ENCODE measurements at places on chromosomes 5 and 9.

DNA sequence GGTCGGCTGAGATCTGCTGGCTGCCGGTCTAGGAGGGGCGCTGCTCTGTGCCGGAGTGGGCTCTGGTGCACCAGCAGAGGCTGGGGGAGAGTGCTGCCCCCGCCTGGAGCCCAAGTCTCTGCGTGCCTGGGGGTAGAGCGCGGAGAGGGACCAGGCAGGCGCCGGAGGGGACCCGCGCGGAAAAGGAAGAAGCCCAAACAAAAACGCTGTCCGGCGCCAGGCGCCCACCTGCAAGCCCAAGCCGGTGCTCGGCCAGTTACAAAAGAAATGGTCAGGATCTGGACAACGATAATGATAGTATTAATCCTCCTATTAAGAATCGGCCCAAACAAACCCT is 571 bp upstream of the S1PR3 start:
- DNase-seq = no peak

- no peak for DNase-seq
Observed at GRCh38 chr5:10562201-10563109, 1.4 kb upstream of the ANKRD33B start.

- DNase-seq = peak; percentile 54
Observed at GRCh38 chr5:168528521-168529373, at the start of gene FBLL1. Gene FBLL1, plus strand, starts transcription at chr5:168529305. Its CDS starts 200 bp downstream, at chr5:168529505.

GRCh38 chr9:110106661-110107060 is 101.3 kb downstream of the C9orf152 start:
- no peak for DNase-seq

DNA sequence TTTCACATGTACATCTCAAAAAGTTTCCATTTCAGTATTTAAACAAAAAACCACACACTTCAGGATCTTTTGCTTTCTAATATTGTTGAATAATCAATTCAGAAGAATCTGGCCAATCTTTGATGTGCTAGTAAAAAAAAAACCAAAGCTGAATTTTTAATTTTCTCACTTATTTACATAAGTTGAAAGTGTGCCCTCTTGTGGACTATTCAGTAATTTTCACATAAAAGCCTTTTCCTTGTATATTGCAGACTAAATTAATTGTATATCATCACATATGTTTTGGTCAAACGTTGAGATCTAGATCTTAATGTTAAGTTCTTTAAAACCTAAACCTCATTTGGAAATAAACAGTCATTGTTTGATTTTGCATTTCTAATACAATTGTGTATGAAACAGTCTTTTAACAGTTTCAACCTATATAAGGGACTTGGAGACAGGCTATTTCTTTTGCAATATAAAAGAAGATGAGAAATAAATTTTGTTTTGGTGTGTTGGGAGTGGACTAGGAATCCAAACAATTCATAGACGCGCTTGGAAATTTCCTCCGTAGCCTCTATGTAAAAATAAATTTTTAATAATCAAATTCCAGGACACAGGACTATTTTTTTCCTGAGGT is 68.1 kb downstream of the NIPBL start:
- DNase-seq = peak; percentile 68

- no peak for DNase-seq
Observed at GRCh38 chr5:164027738-164028137, 522.3 kb downstream of the MAT2B start.

GRCh38 chr9:79224672-79225433 is 346.9 kb upstream of the TLE4 start:
- DNase-seq = no peak

DNA sequence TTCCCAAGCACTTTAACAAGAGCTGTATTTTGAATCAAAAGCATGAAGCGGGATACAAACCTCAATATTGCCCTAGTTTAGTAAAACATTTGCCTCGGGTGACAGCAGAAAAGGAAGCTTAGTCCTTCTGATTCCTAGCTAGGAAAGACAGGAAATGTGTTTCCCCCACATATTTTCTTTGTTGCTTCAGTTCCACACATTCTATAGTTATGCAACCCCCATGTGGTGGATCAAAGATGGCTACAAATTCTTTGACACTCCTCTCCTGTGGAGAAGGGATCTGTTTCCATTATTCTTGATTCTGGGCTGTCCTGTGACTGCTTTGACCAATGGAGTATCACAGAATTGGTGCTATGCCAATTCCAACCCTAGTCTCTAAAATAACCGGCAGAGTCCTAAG is 89.1 kb upstream of the SLC30A5 start:
- DNase-seq = no peak

- no peak for DNase-seq
Observed at GRCh38 chr5:151058891-151059489, 21.8 kb downstream of the TNIP1 start.

- DNase-seq = no peak
Observed at GRCh38 chr5:33046091-33046490, 335.0 kb downstream of the NPR3 start.

DNA sequence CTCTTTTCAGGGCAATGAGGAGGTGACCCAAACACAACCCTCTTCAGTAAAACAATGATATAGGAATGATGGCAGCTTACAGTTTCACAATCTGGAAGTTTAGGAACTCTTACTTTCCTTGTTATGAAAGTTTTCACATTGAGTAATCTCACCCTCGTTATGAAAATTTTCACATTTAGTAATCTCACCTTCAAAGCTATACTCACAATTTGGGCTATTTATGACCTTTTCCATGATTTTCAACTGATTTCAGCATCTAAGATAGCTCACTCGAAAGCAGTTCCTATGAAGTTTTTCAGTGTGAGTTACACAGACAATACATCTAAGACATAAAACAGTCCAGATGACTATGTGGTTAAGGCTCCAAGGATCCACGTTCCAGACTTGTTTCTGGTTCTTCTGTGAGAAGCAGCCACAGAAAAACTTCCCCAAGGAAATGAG is 57.1 kb downstream of the FOXD1 start:
- no peak for DNase-seq

DNA sequence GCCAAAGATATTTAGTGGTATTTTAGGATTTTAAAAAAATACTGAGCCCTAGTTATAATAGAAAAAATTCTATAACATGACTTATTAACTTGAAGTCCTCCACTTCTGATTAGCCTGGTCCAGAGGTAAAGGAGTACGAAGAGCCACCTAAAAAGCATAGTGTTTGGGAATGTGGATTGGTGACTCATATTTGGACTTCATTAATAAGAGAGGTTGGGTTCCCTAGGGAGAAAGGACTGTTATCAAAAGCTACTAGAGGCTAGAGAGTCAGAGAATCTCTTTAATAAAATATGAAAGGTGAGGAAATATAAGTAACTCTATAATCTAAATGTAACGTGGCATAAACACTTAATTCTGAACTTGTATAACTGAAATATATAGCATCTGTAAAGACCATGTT is 180.7 kb upstream of the TARS1 start:
- DNase-seq = no peak

DNA sequence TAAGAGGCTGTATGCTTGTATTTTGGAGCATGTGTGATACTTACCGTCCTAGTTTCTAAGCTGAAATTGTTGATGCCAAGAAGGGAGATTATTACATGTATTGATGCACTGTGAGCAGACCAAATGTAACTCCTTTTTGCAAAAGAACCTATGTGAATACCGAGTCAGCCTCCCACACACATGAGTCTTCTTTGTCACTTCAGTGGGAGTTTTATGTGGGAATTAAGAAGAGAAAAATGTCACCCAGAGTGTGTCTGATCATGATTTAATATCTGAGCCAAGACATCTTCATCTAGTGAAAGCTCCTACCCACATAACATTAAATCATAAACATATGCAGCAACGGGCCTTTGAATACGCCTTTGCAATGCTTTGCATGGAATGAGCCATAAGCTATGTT is 380.3 kb upstream of the ACTBL2 start:
- no peak for DNase-seq
